Calu3 (cell line): ENCODE measurements at places on chromosomes 4 and X. TPM values are rescaled to one million over a fixed set of nuclear protein-coding genes. Genes with fewer than 3 reads are reported as not detected.

The HDAC8 gene
- total RNA-seq: 52.0 and 52.5 TPM in 2 replicates

The IL1RAPL2 gene
- not detected in 2 replicates for total RNA-seq

The SPANXN4 gene
- not detected in 2 replicates for total RNA-seq

GRCh38 chr4:52373650-52374049, 285.5 kb downstream of the USP46 start:
- no peak overlapping the region for H3K27ac ChIP-seq
- no peaks in the 10 kb centered on the region for H3K4me1 ChIP-seq
- H3K27me3 ChIP-seq: peaks cover 22% of the 10 kb centered on the region
- no peak overlapping the region for H3K4me3 ChIP-seq
- no peaks in the 10 kb centered on the region for H3K36me3 ChIP-seq

DNA sequence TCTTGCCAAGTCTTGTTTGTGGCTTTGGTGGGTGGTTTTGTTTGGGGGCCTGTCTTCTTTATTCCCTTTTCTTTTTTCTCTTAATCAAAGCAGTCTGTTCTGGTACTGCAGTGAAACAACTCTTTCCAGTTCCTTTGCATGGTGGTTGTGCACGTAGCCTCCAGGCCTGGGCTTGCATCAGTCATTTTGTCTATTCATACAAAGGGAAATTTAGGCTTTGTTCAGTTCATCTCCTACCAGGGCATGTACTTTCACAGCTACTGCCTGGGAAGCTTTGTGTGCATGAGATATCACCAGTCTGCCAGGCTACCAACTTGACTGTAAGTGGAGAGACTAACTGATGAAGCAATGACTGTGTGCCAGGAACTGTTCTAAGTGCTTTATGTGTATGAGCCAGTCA, 8.5 kb downstream of the TRIM2 start:
- DNase-seq: no peak
- no peak overlapping the region for H3K27ac ChIP-seq
- no peaks in the 10 kb centered on the region for H3K27me3 ChIP-seq
- H3K4me1 ChIP-seq: peaks cover 27% of the 10 kb centered on the region
- no peak overlapping the region for H3K4me3 ChIP-seq

GRCh38 chr4:25951390-25951952, 37.5 kb downstream of the SMIM20 start:
- H3K4me1 ChIP-seq: peaks cover 8% of the 10 kb centered on the region
- DNase-seq: no peak
- H3K27me3 ChIP-seq: peaks cover 75% of the 10 kb centered on the region

GRCh38 chr4:4733663-4734062, 125.8 kb upstream of the MSX1 start:
- H3K36me3 ChIP-seq: no peaks in the 10 kb centered on the region
- no peaks in the 10 kb centered on the region for H3K4me1 ChIP-seq
- no peaks in the 10 kb centered on the region for H3K27me3 ChIP-seq
- no peak overlapping the region for H3K4me3 ChIP-seq
- DNase-seq: no peak

- H3K27ac ChIP-seq: no peak overlapping the region
- H3K4me1 ChIP-seq: peaks cover 8% of the 10 kb centered on the region
- H3K4me3 ChIP-seq: no peak overlapping the region
These were observed 86.6 kb downstream of the RTL5 start for GRCh38 chrX:72045141-72045540.

DNA sequence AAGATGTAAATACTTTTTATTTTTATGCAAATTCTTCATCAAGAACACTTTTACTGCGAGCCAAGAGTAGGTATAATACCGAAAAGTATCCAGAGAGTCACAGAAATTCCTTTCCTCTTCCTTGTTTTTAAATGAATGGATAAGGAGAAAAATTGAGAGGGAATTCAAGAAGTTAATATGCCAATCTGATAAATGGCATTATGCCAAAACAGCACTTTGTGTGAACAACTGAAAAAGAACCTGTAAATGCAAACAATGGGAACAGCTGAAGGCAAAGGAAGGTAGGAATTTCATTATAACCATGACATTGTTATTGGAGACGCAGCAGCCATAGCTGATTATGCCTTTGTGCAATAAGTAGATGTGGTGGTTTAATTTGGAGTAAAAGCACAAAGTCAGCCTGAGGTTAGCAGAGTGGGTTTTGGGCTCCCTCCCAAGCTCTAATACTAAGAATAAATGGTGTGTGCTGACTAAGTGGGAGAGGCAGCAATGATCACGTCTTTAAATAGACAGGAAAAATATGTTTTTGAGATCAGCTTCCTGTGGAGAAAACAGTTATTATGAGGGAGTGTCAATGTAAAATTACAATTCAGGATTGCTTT, 209.8 kb upstream of the NDST4 start:
- H3K4me3 ChIP-seq: no peak overlapping the region
- H3K27ac ChIP-seq: no peak overlapping the region
- no peaks in the 10 kb centered on the region for H3K4me1 ChIP-seq
- no peaks in the 10 kb centered on the region for H3K27me3 ChIP-seq
